ENCODE measurements at places on chromosomes 5 and 9. TPM values are rescaled to one million over a fixed set of nuclear protein-coding genes. Genes with fewer than 3 reads are reported as not detected.

The SPATA31A3 gene
- total RNA-seq: not detected

The RHOBTB3 gene
- 86.4 TPM for total RNA-seq

The PCDHA5 gene
- total RNA-seq: not detected

The SLC34A1 gene
- not detected for total RNA-seq

The SOX30 gene
- 0.23 TPM for total RNA-seq

The C9orf72 gene
- total RNA-seq: 5.0 TPM

The PTGDS gene
- total RNA-seq: not detected

The VAV2 gene
- total RNA-seq: 18.7 TPM

The BTNL9 gene
- total RNA-seq: 0.22 TPM

The STKLD1 gene
- not detected for total RNA-seq

The PTCD2 gene
- 5.3 TPM for total RNA-seq

The ELL2 gene
- 32.0 TPM for total RNA-seq

The DDX4 gene
- not detected for total RNA-seq

The SLC36A2 gene
- total RNA-seq: not detected

DNA sequence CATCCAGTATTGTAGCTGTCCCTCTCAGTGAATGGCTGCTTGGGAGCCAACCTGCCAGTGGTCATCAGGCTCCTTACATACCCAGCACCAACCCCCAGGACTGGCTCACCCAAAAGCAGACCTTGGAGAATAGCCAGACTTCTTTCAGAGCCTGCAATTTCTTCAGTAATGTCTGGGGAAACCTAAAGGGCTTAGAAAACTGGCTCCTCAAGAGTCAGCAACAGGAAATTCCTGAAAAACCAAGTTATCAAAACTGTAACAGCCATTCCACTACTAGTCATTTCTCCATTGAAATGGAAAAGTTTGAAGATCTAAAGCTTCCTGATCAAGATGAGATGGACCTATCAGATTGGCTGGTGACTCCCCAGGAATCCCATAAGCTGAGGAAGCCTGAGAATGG is 12.3 kb upstream of the STING1 start:
- no peak for DNase-seq

DNA sequence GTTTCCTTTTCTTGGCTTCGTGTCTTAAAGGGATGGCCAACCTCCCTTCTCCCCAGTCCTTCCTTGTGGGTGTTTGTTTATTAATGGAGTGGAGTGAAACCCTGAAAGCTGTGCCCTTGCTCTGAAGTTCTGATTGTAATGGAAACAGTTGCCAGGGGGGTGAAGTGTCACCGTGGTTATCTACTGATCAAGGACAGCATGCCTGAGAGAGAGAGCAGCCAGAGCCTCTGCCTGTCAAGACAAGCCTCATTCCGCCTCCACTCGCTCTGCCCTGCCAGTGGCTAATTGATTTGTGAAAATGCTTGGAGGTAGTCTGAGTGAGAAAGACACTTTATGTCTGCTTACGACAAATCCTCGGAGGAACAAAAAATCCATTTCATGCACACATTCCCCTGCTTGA is 143.7 kb upstream of the SLC30A5 start:
- DNase-seq: no peak

DNA sequence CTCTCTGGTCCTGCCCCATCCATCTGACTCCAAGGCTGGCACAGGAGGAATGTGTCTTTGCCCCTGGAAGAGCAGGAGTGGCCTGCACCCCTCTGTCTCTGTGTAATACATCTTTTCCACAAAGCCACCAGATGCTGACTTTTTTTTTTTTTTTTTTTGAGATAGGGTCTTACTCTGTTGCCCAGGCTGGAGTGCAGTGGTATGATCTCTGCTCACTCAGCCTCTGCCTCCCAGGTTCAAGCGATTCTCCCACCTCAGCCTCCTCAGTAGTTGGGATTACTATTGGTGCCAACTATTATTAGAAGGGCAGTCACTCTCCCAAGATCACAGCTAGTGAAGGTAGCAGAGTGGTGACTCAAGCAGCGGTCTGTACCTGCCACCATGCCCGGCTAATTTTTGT is 19.6 kb downstream of the SPRY4 start:
- no peak for DNase-seq

- no peak for DNase-seq
Observed at GRCh38 chr9:35690614-35691333, 1.0 kb upstream of the TPM2 start.

- DNase-seq: peak; percentile 30
Observed at GRCh38 chr9:115524453-115525059, 406.6 kb upstream of the TNC start.

GRCh38 chr5:63648376-63648775 is 313.9 kb downstream of the HTR1A start:
- no peak for DNase-seq

- DNase-seq: no peak
Observed at GRCh38 chr9:14482856-14483255, 168.9 kb upstream of the NFIB start.

DNA sequence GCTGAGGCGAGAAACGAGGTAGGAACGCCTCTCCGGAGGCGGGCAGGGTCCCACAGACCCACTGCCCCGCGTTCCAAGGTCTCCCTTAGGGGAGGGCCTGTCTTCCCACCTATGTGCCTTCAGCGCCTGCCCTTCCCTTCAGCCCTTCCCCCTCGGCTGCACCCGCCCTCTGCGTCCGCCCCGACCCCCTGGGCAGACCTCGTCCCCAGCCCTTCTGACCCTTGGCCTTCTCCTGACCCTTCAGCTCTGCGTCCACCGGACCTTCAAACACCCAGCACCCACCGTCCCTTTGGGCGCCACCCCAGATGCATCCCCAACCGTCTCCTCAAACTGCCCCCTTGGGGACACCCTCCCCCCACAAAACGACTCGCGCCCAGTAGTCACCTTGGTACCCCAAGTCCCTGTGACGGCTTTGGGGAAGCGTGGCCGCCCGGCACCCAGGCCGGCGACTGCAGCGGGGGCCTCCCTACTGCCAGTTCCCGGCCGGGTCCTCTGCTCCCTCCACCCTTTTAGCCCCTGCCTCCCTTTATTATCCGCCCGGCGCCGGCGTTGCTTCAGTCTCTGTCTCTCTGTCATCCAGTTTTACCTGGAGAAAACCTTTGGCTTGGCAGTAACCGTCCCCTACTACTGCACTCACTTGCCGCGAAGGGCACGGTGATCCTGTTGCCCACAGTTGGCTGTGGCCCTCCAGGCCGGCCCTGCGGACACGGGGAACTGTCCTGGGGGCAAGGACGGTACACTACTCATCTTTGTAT is 421 bp downstream of the RUSC2 start:
- no peak for DNase-seq

DNA sequence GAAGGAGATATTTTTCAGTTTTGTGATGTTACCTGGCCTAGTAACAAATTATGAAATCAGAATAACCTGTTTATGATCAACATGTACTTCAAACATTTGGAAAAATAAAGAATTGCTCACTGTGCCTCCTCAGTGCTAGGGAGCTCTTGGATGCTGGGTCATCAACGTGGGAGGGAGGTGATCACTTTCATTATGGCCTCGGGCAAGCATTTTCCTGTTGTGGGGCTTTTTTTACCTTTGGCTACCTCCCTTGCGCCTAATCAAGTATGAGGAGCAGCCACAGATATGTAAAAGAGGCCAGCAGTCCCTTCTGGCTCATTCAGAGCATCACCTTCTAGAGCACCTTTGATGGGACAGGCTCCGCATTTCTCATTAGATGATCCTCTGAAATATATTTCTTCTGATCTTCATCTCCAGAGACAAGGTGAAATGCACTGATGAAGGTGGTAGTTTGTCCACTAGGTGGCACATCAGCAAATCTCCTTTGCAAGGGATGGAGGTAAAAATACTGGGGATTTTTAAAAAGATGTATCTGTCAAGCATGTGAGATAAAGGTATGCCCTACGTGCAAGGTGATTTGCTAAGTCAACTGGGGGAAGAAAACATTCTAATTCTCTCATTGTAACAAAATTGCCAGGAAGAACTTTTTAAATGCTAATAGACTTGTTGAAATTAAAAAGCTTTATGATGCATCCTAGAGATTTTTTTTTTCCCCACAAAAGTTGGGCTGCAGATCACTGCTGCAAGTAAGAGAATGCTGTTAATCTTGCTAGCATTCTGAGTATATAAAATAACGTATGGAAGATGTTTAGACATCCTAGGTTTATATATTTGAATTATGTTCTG is 218.2 kb downstream of the MAST4 start:
- DNase-seq: no peak

DNA sequence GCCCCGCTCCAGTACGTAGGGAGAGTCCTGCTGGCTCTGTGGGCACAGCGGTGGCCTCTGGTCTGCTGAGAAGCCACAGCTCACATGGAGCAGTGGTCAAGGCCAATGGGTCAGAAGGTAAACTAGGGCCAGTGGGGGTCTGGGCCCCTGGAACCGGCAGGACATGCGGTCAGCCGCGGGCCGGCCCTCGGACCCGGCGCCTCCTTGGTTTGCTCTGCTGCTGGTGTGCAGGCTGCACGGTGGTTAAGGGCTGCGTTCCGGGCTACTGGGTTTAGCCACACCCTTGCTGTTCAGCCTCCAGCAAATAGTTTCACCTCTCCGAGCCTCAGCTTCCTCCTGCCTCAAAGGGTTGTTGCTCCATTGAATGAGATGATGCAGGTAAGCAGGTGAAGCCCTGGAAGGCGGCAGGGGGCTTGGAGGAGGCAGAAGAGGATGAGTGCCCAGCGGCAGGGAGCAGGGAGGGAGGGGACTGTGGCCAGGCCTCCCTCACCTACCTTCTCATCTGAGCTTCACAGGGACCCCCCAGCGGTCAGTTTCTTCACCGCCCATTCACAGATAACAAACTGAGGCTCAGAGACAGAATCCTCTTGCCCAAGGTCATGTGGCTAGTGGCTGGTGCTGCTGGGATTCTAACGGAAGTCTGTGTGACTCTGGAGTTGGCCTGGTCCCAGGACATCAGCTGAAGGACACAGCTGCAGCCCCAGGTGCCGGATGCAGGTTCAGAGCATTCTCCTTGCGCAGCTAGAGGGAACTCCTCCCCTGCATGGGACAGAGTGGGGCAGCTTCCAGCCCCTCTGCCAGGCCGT is 3.7 kb upstream of the COL5A1 start:
- no peak for DNase-seq

DNA sequence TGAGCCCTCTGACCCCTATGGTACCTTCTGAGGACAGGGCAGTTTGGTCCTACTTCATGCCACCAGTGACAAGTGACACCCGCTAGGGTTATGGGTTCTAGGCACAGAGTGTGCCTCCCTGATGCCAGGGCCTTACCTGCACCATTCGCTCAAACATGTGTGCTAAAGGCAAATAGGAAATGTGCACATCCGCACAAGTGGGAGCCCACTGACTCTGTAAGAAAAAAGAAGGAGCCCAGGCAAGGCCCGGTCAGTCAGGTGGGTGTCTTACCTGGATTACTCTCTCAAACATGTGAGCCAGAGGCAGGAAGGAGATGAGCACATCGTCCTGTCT is 29.1 kb upstream of the MEIKIN start:
- DNase-seq: no peak

DNA sequence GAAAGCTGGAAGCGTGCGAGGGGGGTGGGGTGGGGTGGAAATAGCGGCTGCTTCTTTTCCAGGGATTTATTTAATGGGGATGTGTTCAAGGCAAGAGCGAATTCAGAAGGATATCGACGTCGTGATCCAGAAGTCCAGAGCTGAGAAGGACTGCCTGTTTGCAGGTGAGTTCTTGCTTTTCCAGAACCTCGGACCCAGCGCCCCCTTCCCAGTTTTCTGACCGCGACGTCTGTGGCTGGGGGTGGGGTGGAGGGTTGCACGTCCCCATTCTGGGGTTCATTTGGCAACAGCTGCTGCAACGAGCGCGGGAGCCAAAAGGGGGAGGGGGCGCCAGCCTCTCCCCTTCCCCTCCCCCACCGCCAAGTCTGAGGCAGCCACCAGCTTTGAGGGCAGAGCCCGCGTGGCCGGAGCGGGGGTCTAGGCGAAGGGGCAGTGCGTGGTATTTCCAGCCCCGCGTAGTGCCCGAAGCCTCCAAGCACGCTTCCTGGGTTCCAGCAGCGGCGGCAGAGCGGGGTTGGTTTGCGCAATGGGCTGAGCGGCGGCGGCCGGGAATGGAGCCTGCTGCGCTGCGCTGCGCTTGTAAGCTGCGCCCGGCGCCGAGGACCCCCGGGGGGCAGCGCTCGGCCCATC is 701 bp downstream of the PARP8 start:
- no peak for DNase-seq

GRCh38 chr5:44983006-44983405 is 174.3 kb downstream of the MRPS30 start:
- no peak for DNase-seq

GRCh38 chr5:32814620-32815019 is 103.5 kb downstream of the NPR3 start:
- DNase-seq: peak; percentile 51

- DNase-seq: no peak
Observed at GRCh38 chr9:15206903-15207696, 99.9 kb downstream of the TTC39B start.

DNA sequence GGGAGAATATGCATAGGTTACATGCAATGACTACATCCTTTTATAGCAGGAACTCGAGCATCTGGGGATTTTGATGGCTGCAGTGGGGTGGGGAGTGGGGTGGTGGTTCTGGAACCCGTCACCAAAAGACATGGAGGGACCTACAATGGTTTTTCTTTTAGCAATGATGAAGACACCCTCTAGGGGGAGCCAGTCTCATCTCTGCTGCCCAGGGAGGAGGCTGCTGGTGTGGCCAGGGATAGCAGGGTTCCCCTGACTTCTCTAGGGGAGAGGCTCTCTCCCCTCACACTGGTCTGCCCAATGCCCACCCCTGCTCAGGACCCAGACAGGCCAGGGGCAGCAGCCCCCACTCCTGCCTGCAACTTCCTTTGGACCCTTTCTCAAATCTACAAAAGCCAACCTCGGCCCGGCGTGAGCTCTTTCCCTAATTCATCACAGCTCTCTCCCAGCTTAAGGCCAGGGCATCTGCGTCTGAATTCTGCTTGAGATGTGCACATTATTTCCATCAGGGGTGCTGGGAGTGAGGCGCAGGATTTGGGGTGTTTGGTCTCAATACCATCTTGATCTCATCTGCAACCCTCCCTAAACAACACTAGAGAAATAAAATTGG is 73.6 kb upstream of the RETREG1 start:
- DNase-seq: no peak

GRCh38 chr5:4882186-4882585 is 257.9 kb upstream of the ADAMTS16 start:
- DNase-seq: no peak

- DNase-seq: no peak
Observed at GRCh38 chr9:91750343-91750742, 199.7 kb downstream of the ROR2 start.

DNA sequence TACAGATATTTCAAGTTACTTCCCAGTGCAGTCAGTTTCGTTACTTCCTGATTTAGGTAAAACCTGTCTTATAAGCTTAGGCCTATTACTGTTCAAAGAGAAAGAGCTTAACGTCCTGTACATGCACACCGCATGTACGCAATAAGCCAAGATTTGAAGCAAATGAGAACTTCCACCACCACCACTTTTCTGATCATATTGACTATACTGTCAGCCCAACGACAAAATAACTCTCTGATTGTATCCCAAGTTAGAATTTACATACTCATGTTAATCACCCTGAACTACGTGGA is 5.1 kb downstream of the NFIB start:
- no peak for DNase-seq

- no peak for DNase-seq
Observed at GRCh38 chr5:177412603-177413233, 3.4 kb upstream of the F12 start.

- no peak for DNase-seq
Observed at GRCh38 chr5:65760504-65761275, 38.7 kb downstream of the NLN start.
